ENCODE measurements at places on chromosomes 6 and 20.

DNA sequence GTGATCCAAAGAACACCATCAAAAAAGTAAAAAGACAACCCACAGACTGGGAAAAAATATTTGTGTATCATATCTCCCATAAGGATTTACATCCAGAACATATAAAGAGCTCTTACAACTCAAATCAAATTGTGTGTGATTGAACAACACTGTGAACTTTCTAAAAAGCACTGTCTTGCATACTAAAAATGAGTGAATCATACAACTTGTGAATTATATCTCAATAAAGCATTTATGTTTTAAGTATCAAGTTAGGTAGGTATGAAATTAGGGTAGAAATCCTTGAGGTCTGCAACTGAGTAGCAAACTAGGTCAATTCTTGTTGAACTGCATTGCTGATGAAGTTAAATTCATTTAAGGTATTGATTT, 14.1 kb downstream of the SAMHD1 start:
- no peaks in the 10 kb centered on the region for H3K4me1 ChIP-seq
- H3K36me3 ChIP-seq: peaks cover 5% of the 10 kb centered on the region
- no peak overlapping the region for H3K4me3 ChIP-seq
- DNase-seq: no peak

DNA sequence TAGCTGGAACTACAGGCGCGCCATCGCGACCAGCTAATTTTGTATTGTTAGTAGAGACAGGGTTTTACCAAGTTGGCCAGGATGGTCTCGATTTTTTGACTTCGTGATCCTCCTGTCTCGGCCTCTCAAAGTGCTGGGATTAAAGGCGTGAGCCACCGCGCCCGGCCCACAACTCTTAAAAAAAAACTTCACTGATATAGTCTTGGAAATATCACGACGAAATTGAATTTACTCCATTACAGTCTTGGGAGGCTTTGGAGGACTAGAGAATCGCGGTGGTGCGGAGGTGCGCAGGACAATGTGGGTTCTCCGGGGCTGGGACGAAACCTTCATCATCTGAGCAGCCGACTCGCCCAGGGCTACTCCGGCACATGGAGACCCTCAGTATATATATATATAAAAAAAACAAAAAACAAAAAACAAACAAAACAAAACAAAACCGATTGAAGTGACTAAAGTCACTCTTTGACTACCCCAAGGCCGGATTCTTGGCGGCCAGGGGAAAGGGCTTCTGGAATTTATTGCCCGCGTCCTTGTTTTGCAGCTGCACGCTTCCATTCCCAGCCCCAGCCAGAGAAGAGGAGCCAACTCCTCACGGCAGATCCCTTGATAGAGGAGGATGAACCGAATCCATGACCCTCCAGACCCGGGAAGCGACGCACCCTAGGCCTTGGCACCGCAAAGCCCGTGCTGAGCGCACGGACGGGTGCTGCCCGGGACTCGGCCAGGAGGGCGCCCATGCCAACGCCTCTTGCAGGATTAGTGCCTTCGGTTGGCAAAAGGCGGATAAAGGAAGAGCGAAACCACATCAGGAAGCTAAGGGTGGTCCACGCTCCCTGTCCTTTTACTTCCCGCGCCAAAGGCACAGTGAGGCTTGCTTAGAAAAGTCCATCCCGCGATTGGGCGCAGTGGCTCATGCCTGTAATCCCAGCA, 1.7 kb upstream of the GCM2 start:
- H3K36me3 ChIP-seq: no peaks in the 10 kb centered on the region
- no peak overlapping the region for H3K27ac ChIP-seq
- DNase-seq: no peak
- peaks cover 4% of the 10 kb centered on the region for H3K27me3 ChIP-seq
- H3K4me3 ChIP-seq: no peak overlapping the region

DNA sequence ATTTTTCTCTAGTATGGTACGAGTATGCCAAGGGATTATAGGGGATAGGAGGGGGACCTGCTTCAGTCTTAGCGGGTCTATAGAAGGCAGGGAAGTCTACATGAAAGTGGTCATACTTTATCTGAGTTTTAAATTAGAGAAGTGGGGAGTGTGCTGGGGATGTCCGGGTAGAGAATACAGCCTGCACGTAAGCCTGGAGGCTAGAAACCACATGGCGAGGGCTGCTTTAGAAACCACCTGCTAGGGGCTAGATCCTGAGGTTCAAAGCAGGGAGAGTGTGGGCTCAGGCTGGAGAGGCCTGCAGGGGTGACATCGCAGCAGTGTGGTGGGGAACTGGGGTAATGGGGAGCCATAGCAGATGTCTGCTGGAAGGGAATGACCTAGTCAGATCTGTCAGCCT, 85.2 kb downstream of the VEGFA start:
- H3K36me3 ChIP-seq: no peaks in the 10 kb centered on the region
- H3K4me1 ChIP-seq: peaks cover 5% of the 10 kb centered on the region
- no peak overlapping the region for H3K4me3 ChIP-seq
- H3K27me3 ChIP-seq: no peaks in the 10 kb centered on the region

DNA sequence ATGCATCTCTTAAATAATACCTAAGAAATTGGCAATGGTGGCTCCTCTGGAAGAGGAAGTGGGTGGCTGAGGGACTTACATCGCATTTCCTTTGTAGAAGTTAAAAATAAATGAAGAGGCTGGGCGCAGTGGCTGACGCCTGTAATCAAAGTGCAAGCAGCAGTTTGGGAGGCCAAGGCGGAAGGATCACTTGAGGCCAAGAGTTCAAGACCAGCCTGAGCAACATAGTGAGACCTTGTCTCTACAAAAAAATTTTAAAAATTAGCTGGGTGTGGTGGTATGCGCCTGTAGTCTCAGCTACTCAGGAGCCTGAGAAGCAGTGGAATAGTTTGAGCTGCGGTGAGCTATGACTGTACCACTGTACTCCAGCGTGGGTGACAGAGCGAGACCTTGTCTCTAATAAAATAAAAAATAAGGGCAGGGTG, 12.2 kb upstream of the NCOA3 start:
- no peaks in the 10 kb centered on the region for H3K36me3 ChIP-seq
- no peaks in the 10 kb centered on the region for H3K27me3 ChIP-seq
- DNase-seq: peak; percentile 19
- no peak overlapping the region for H3K27ac ChIP-seq
- H3K4me1 ChIP-seq: peaks cover 11% of the 10 kb centered on the region
- H3K4me3 ChIP-seq: no peak overlapping the region

GRCh38 chr6:72826744-72827438, 205.0 kb downstream of the KCNQ5 start:
- no peaks in the 10 kb centered on the region for H3K27me3 ChIP-seq
- H3K4me1 ChIP-seq: no peaks in the 10 kb centered on the region
- H3K36me3 ChIP-seq: no peaks in the 10 kb centered on the region
- H3K4me3 ChIP-seq: no peak overlapping the region
- no peak for DNase-seq

GRCh38 chr6:84773431-84774156, 9.2 kb upstream of the TBX18 start:
- H3K4me1 ChIP-seq: no peaks in the 10 kb centered on the region
- H3K27me3 ChIP-seq: peaks cover 38% of the 10 kb centered on the region
- H3K27ac ChIP-seq: no peak overlapping the region
- DNase-seq: peak; percentile 51
- peak overlapping the region; percentile 15 for H3K4me3 ChIP-seq

- no peak for DNase-seq
- H3K4me1 ChIP-seq: peaks cover 4% of the 10 kb centered on the region
- H3K27ac ChIP-seq: no peak overlapping the region
- H3K36me3 ChIP-seq: no peaks in the 10 kb centered on the region
Observed at GRCh38 chr6:85394853-85395538, 54.9 kb upstream of the NT5E start.

All from small intestine (tissue), 16 donors.